NCI-H526 (cell line): ENCODE measurements at places on chromosomes 7 and 10.

DNA sequence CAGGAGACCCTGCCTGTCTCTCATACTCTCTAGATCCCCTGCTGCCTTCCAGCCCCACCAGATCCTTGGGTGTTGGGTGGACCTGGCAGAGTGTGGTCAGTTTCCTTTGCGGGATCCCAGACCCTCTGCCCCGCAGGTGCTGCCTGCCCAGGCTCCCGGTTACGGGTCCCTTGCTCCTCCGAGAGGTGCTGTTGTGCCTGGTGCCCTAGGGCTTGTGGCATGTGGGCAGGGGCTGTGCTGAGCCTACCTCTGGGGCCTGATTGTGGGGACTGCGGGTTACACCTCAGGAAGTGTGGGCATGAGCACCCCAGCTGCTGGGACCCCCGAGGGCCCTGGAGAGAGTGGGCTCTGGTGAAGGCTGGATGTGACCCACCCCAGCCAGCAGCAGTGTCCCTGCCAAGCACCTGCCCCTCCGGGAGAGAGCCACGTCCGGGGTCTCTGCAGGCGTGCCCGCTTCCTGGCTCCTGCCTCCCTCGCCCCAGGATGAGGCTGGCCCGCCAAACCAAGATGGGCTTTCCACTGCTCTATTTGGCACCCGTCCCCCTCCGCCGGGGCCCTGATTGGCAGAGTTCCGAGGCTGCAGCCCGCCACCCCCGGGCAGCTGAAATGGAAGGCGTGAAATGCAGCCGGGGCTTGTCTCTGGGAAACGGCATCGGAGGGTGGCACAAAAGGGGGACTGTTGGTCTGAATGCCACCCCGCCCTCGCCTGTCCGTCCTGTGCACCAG is 17.0 kb downstream of the CLIP2 start:
- DNase-seq: no peak

GRCh38 chr7:151665368-151665767 is 145.7 kb upstream of the RHEB start:
- DNase-seq: no peak

- DNase-seq: no peak
Measured at GRCh38 chr10:91798649-91799611, 704 bp downstream of the TNKS2 start.

- no peak for DNase-seq
Measured at GRCh38 chr7:106069471-106070200, 42.5 kb downstream of the SYPL1 start.
